SW 1271 (cell line): ENCODE measurements at places on chromosomes 3 and 15.

GRCh38 chr3:157145606-157146322 is 14.2 kb downstream of the CCNL1 start:
- DNase-seq, result no peak

DNA sequence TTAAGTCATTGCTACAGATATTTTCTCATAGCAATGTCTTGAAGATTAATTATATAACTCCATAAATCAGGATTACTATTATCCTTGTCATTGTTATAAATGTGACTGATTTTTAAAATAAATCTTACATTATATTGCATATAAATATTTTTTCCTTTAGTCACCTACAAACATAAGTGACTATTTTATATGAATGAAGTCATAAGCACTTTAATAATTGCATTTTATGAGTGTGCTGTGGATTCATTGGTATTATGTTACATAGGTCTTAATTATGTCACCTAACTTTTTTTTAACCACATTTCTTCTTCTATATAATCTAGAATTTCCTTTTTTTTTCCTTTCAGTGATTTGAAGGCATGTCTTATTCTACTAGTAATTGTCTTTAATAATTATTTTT is 1191.2 kb downstream of the NSUN3 start:
- DNase-seq, result no peak

GRCh38 chr3:4474683-4475490 is 7.8 kb upstream of the SUMF1 start:
- no peak for DNase-seq

DNA sequence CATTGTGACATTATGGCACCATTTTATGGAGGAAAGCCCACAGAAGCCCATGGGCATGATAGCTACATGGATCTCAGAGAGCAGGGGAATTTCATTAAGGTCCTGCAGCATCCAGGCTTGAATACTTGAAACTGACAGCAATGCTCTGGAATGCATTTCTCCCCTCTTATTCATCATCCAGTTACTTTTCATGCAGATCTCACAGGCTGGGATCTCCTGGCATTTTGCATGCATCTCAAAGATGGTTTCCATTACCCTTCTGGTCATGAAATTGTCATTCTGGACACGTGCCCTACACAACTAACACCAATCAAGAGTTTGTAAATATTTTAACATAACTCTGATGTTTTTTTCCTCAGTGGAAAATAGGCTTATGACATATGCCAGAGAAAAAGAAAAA is 32.4 kb downstream of the VGLL3 start:
- DNase-seq, result no peak

- no peak for DNase-seq
Measured at GRCh38 chr15:75112848-75113492, 88.7 kb upstream of the C15orf39 start.

- no peak for DNase-seq
Measured at GRCh38 chr3:53161820-53162671, 1.0 kb downstream of the PRKCD start.

- DNase-seq, result no peak
Measured at GRCh38 chr3:194596906-194597305, 36.3 kb downstream of the TMEM44 start.

DNA sequence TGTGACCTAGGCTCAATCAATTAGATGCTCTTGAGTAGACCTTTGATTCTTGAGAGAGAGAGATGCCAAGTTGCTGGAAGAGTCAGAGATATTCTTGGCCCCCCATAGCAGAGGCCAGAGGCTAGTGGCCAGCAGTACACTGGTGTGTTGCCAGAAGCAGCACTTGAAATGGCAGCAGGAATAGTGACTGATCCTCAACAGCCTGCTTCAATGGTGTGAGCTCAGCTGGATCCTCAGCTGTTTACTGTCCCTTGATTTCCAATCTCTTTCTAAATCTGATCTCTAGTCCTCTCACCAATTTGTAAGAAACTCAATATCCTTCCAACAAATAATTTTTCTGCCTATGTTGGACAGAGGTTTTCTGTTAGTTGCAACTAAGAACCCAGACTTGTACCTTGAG is 170.3 kb upstream of the CCDC54 start:
- no peak for DNase-seq

- DNase-seq, result no peak
Measured at GRCh38 chr3:160052385-160053047, 63.9 kb downstream of the IL12A start.

GRCh38 chr3:146134348-146135117 is 26.5 kb downstream of the PLOD2 start:
- DNase-seq, result no peak

DNA sequence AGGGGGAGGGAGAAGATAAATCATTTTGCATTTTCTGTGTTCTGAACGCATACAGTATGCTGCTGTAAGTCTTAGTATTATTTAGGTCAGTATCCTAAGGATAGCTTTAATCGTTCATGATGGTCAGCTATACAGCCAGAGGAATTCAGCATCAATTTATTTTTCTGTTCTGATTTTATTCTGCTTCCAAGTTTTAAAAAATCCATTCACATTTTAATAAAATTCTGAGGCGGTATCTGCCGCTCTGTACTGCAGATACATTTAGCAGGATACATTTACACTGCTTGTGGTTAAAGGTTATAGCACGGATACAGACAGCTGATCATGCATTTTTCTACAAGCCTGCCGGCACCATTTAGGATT is 17.8 kb downstream of the ZBTB38 start:
- no peak for DNase-seq

GRCh38 chr3:40432793-40433192 is 24.3 kb upstream of the RPL14 start:
- DNase-seq, result no peak

DNA sequence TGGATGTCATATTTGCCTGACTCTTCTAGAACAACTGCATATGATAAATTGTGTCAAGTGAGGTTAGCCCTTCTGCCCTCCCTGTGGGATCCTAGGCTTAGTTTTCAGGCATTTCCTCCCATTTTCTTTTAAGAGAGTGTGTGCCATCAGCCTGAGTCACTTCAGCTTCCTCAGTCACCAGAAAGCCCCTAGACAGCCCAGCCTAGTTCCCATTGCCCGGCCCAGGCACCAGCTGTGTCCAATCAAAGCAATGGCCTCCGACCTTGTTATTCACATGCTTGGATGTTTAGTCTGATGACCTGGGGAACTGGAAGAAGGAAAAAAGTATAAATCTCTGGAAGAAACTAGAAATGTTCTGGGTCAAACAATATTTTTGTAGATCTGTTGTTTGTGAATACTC is 221.9 kb upstream of the LRIG1 start:
- peak; percentile 23 for DNase-seq

GRCh38 chr3:11091088-11091590 is 63.2 kb upstream of the HRH1 start:
- DNase-seq, result no peak

DNA sequence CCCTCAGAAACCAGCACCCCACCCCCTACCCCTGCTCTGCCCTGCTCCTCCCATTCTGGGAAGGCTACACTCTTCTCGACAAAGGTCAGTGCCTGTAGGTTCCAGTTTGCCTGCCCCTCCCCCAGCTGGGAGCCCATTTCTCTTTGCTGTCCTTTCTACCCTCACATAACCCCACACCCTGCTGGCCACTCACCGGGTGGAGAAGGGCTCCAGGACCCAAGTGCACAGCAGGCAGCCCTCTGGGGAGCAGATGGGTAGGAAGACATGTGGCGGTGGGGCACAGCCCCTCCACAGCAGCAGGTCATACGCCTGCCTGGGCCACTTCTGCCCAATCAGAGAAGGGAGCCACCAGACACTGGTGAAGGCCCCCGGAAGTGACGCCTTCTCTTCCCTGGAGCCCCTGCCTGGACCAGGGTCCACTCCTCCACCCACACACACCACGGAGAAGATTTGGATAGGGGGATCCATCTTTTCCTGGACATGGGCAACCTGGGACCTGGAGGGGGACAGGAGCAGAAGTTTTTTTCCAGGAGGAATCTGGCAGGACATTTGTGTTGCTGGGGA is at the start of gene THPO:
Gene THPO, minus strand, starts transcription at position 326 of the 564 bp plus-strand sequence. CDS start 1,948 bp downstream, outside the sequence.
- DNase-seq, result no peak

- no peak for DNase-seq
Measured at GRCh38 chr3:153295901-153296300, 133.9 kb downstream of the RAP2B start.
